Adipose tissue (tissue), 3 donors: ENCODE measurements at places on chromosomes 12 and 14. TPM values are rescaled to one million over a fixed set of nuclear protein-coding genes. Genes with fewer than 3 reads are reported as not detected.

The TPH2 gene
- polyA plus RNA-seq = not detected

The TAS2R42 gene
- polyA plus RNA-seq = not detected

The NACA gene
- 1,609 TPM for polyA plus RNA-seq

The ARMH4 gene
- 1.9 TPM for polyA plus RNA-seq
